ENCODE measurements at places on chromosomes 1 and 21.

DNA sequence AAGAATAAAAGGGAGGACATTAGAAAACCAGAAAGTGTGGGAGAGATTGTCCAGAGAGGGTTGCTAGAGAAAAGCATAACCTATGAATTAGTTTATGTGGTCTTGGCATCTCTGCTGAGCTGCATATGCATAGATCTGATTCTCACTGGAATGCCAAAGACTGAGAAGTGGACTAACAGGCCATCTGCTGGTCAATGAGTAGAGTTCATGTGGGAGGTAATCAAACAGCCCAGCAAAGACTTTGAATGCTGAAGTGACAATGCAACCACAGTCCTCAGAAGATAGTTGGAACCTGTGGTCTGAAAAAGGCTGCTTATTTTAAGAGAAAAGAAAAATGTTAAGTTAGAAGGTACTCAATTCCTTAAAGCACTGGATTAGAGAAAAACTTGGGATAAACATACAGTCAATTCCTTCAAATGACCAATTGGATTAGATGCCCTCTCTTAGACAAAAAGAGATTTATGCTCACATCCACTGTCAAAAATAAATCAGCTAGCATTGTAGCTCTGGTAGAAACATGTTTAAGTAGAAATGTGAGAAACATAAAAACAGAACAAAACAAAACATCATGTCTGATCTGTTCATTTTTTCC lies 382.8 kb downstream of the AMY1C start:
- peak; percentile 52 for DNase-seq

GRCh38 chr21:39095681-39096080 lies 87.6 kb downstream of the PSMG1 start:
- no peak for DNase-seq

DNA sequence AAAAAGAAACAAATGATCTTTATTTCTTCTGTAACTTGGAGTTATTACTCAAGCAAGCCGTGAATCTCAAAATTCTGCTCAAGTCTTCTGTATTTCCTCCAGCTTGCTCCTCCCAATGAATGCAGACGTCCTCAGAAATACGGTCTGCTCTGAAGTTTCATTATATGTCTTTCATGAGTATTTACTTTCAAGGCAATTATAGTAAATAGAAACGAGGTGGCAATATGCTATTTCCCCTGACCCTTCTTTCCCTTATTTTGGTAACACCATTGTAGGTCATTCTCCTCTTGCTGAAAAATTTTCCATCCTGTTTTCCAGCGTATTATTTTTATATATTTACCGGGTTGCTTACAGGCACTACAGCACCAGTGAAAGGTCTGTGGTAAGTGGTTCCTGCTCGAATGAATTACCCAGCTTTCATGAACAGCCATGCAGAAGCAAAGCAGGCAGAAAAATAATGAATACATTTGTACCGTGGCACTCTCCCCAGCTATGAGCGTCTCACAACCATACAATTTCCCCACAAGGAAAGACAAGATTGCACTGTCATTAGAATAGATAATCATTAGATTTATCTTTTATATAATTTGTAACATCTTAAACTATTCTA lies 350.9 kb upstream of the PKN2 start:
- DNase-seq, result no peak

DNA sequence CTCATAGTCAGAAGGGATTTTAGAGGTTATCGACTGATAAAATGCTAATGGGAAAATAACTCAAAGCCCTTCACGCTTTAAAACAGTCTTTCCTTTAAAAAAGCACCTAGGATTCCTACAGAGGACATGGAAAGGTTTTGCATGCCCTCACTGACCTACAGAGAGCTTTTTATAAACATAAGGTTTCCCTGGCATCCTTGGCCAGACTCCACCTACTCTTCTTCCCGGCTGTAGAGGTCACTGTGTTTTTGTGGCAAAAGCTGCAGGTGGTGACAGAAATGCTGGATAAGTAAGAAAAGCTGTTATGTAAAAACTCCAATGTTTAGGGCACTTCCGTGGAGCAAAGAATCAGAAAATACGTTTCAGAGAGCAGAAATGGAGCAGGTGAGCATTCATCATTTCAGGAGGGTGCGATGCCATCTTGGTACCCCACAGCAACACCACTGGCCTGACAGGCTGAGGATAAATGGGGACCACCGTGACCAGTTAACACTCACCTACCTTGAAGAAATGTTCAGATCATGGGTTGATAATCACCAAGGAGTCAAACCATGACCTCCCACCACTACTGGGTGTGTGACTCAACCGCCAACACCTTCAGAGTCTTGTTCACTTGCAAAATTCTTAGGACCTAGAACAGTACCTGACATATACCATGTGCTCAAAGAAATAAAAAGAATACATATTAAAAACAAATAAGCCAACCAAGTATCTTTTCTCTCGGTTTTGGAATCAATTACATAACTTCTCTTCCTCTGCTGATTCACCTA lies 46.6 kb downstream of the SSBP3 start:
- peak; percentile 83 for DNase-seq

- DNase-seq, result no peak
These were observed 79.7 kb downstream of the NGF start for GRCh38 chr1:115258302-115258866.

DNA sequence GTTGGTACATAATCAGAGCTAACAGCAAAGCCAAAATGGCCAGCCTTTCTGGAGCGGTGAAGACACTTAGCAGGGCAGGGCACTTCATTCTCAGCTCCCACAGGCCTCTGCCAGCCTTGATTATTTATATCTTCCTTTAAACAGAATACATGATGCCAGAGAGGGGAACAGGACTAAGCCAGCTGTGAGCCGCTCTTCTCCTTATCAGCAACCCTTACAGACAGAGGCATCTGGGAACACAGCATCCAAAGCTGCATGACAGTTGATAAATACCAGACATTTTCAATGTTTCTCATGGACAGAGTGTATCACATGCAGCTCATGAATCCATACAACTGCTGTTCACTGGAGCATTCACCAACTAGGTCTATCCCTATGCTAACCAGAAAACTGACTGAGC lies 29.1 kb downstream of the DNAJC11 start:
- DNase-seq, result no peak

DNA sequence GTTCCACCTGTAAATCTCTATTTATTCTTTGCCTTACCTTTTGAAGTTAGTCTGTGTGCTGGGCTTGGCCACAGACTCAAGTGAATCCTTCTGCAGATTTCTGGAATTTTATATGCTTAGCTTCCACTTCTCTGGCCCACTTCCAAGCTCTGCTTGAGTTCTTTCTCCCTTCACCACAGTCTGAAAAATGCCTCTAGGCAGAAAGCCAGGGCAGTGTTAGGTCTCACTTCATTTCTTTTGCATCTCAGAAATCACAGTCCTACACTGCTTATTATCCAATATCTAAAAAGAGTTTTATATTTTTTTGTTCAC lies 48.9 kb downstream of the INKA2 start:
- DNase-seq, result peak; percentile 79

DNA sequence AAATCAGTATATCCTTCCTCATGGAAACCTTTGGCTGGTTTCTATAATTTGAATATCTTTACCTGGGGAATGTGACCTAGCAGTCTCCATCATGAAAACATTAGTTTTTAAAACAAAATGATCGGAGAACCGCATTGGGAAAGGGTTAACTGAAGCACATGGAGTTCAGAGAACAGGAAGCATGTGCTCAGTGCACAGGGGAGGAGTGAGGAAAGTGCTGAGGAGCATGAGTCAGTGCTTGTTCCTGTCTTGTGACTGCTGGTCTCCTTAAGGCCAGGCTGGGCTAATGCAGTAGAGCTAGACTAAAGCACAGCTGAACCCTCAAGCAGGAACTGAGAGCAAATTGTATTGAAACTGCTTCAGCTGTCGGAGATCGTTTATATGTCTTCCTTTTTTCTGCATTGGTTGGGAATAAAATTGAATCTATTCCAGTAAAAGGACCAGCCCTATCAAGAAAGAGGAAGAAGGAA lies 5.8 kb downstream of the IFI16 start:
- DNase-seq, result peak; percentile 3

GRCh38 chr1:177744906-177745305 lies 225.0 kb downstream of the SEC16B start:
- no peak for DNase-seq

GRCh38 chr1:119467857-119468668 lies 38.9 kb upstream of the HSD3B1 start:
- no peak for DNase-seq

DNA sequence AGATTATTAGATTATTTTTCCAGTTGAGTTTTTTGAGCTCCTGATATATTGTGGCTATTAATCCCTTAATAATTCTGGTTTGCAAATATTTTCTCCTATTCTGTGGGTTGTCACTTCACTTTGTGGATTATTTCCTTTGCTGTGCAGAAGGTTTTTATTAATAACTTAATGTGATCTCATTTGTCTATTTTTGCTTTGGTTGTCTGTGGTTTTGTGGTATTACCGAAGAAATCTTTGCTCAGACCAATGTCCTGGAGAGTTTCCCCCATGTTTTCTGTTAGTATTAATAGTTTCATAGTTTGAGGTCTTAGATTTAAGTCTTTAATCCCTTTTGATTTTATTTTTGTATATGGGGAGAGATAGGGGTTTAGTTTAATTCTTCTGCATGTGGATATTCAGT lies 7.1 kb upstream of the TBX19 start:
- no peak for DNase-seq

- peak; percentile 83 for DNase-seq
These were observed 1.4 kb upstream of the IL24 start for GRCh38 chr1:206895837-206896242.

GRCh38 chr1:54787604-54788003 lies 13.5 kb downstream of the TTC22 start:
- DNase-seq, result no peak

- DNase-seq, result peak; percentile 94
These were observed 3.0 kb upstream of the ID3 start for GRCh38 chr1:23562137-23562876.

DNA sequence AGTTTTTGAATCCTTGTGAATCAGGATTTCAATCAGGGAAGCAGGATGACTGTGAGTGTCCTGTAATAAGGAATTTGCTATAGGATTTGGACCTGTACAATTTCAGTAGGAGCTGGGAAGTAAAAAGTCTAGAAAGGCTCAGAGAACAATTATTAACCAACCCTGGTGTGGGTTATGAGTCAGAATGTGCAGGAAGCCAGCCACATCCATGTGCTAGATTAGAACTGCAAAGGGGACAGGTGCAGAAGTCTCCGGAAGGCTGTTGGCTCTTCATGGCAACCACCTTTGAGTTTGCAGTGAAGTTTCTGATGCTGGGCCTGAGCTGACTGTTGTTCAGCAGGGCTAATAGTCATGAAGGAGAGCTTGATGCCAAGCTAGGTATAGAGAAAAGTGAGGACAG lies 70.7 kb downstream of the SPATA46 start:
- DNase-seq, result no peak

DNA sequence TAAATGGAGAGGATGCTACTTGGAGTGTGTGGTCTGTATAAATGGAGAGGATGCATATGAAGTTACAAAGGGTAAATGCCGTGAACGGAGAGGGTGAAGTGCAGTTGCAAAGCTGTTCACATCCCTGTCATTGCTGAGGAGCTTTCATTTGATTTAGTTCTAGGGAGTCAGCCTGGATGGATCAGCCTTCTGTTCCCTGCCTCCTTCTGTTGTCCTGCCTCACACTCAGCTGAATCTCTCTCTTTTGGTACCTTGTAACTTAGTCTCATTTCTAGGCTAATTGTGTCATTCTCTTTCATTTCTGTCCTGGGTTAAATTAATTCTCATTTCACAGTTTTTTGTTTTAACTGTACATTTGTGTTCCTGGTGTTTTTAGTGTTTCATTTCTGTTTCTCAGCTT lies 133.2 kb upstream of the COL6A1 start:
- peak; percentile 67 for DNase-seq

- DNase-seq, result no peak
These were observed 8.0 kb downstream of the CHODL start for GRCh38 chr21:18252680-18253079.

DNA sequence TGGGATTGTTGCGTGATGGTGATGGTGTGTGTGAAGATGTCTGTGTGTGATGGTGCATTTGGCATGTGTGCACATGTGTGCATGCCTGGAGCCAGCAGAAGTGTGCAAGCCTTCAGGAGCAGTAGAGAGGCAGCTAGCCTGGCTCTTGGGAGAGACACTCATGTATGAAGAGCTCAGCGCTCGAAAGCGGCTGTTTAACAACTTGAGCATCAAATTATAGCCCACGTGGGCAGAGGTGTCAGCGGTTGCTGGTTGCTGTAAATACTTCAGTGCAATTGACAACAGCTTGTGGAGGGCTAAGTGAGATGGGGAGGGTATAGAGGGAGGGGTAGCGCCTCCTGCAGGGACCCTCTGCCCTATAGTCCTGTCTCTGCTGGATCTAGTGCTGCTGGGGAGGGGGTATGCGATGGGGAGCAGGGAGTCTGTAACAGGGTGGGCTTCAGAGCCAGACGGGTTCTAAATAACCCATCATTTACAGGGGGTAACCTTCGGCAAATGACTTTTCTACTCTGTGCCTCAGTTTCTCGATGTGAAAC lies 21.5 kb downstream of the FOXD2 start:
- no peak for DNase-seq

DNA sequence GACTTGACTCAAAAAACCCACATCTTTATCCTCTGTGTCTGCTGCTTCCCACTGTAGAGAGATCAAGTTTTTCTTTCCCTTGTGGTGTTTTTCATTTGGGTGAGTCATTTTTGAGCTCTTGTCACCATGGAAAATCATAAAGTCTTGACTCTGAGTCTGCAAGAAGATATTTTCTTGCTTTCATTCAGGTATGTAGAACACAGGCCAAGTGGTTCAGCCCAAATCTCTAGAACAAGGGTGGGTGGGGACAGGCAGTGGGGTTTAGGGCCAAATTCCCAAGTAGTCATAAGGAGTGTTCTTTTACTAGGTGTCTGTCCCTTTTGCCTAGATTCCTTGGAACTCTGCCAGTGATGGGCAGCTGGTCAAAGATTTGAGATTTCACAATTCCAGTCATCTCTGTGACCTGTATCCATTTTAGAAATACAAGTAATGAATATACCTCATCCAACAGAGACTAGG lies 21.5 kb upstream of the ARHGAP29 start:
- DNase-seq, result peak; percentile 52

DNA sequence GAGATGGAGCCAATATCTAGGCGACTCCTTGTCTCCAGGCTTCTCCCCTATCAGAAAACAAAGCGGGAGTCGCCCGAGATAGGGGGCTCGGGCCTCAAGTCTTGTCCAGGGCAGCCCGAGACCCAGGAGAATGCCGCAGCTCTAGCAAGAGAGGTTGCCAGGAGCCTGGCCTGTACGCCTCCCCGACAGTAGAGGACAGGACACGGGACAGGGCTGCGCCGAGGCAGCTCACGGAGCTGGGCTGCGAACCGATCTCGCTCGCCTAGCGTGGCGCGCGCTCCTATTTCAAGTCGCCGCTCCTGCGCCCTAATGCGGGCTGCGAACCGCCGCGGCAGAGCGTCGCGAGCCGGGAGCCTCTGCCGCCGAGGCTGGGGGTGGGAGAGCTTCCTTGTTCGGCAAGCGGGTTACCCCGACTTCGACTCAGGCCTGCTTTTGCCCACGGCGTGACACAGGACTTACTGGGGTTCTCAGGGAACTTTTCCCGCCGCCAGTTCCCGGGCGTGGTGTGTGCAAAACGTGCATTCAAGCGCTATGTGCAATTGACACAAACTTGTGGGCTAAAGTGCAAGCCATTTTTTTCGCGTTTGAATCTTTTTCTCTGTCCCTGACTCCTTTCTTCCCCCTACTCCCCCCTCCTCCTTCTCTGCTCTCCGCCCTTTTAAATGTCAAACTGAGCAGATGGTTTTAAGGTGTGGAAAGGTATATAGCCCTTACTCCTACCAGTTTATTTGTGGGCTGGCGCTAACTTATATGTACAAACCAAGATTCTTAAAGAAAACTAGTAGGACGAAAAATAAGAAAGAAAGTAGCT lies 2.4 kb upstream of the PROX1 start:
- no peak for DNase-seq

GRCh38 chr21:37769656-37770055 lies 146.6 kb downstream of the KCNJ6 start:
- DNase-seq, result no peak

- DNase-seq, result no peak
These were observed 146.5 kb downstream of the PLA2G4A start for GRCh38 chr1:186975220-186975619.

Data from cerebellar cortex (tissue), 1 donor.